ENCODE measurements at places on chromosomes 7 and 10.

GRCh38 chr10:70982443-70982842, 94.1 kb upstream of the PCBD1 start:
- DNase-seq = peak; percentile 35

- no peak for DNase-seq
These were observed 384.1 kb downstream of the NXPH1 start for GRCh38 chr7:8817448-8818036.

DNA sequence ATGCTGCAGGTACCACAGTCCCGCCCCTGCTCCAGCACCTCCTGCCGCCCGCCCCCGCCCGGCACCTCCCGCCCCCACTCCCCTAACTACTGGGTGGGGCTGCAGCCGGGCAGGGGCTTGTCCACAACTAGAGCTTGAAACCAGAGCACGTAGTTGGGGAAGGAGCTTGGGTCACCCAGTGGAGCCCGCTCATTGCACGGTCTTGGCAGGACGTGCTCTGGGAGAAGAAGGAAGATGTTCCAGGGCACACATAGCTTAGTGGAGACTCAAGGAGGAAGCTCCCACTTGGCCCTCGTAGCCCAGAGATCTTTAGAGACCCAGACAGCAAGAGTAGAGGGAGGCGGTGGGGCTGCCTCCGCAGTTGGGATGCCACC, 692 bp downstream of the IGFBP1 start:
- no peak for DNase-seq

DNA sequence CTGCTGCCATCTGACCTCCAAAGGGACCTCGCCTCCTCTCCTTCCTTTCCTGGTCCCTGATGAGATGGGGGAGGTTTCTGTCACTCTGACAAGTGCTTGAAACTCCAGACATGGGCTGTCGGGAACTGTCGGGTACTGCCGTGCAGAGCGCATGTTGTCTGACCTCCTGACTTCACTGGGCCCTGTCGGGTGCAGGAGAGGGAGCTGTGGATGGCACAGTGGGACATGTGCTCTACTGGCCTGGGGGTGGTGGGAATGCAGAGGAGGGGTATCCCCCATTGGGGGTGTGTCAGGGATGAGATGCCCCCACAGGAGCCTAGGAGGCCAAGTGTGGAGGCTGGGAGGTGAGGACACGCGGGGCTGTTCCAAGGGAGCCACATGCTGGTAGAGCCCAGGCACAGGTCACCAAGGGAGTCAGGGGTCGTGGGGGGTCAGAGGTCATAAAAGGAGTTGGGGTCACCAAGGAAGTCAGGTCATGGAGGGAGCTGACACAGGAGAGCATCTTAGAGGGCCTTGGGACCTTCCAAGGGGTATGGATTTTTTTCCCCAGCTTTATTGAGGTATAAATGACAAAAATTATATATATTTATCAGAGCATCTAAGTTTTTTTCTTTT, 30.9 kb downstream of the TMEM120A start:
- DNase-seq = no peak

DNA sequence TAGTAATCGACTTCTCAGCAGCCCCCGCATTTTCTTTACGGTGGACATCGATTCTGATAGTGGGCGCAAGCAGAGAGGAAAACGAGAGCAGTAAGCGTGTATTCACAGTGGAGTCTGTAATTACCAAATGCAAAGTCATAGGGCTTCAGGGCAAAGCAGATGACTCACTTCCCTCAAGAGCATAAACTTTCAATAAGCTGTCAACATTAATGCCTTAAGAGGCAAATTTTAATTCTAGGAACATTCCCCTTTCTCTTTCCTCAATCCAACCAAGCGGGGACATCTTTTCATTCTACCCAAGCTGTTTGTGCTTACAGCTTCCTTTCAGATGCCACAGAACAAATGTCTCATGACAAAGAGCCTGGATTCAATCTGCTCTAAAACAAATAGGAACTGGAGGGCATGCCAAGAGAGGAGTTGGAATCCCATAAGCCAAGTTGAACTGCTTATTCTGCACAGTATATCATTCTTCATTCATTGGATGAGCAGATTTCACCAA, 48.6 kb downstream of the MALSU1 start:
- DNase-seq = no peak

GRCh38 chr7:130397758-130398073, 17.4 kb downstream of the CPA1 start:
- no peak for DNase-seq

GRCh38 chr10:61545170-61545569, 92.0 kb upstream of the TMEM26 start:
- DNase-seq = no peak

- no peak for DNase-seq
These were observed 543.5 kb upstream of the ADARB2 start for GRCh38 chr10:2280713-2281300.

Data from immature natural killer cell (primary cell).